ENCODE measurements at places on chromosomes 7 and 10.

DNA sequence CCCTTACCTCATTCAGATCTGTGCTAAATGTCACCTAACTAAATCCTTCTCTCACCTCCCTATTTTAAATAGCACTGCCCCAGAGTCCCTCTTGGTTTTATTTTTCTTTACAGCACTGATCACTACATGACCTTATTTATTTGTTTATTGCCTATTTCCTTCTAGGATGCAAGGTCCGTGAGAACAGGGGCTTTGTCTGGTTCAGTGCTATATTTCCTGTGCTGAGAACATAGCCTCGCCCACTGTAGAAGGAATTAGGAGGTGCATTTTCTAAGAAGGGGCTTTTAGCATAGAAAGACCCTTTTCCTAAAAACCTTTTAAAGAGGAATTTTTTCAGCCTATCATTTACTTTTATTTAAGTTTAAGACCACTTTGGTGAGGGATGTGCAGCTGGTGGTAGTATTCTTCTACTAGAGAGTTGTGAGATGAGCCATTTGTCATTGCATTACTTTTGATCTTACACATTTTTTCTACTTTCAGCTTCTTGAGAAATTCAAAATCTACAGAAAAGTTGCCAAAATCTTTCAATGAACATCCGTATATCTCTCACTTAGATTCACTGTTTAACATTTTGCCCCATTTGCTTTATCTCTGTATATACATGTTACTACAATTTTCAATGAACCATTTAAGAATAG, 13.5 kb upstream of the PCGF5 start:
- no peak for DNase-seq

GRCh38 chr7:128912281-128912680, 1.8 kb upstream of the KCP start:
- DNase-seq, result no peak

DNA sequence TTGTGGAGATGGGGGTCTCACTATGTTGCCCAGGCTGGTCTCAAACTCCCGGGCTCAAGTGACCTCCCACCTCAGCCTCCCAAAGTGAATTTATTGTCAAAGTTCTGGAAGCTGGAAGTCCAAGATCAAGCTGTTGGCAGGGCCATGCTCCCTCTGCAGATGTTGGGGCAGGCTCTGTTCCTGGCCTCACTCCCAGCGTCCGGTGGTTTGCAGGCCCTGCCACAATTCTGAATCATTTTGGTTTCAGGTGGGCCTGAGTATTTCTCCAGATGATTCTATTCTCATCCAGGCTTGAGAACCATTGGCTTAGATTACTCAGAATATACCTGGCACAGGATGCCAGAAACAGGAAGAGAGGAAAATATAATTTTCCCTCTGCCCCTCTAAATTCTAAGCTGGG, 737.4 kb downstream of the TNS3 start:
- no peak for DNase-seq

DNA sequence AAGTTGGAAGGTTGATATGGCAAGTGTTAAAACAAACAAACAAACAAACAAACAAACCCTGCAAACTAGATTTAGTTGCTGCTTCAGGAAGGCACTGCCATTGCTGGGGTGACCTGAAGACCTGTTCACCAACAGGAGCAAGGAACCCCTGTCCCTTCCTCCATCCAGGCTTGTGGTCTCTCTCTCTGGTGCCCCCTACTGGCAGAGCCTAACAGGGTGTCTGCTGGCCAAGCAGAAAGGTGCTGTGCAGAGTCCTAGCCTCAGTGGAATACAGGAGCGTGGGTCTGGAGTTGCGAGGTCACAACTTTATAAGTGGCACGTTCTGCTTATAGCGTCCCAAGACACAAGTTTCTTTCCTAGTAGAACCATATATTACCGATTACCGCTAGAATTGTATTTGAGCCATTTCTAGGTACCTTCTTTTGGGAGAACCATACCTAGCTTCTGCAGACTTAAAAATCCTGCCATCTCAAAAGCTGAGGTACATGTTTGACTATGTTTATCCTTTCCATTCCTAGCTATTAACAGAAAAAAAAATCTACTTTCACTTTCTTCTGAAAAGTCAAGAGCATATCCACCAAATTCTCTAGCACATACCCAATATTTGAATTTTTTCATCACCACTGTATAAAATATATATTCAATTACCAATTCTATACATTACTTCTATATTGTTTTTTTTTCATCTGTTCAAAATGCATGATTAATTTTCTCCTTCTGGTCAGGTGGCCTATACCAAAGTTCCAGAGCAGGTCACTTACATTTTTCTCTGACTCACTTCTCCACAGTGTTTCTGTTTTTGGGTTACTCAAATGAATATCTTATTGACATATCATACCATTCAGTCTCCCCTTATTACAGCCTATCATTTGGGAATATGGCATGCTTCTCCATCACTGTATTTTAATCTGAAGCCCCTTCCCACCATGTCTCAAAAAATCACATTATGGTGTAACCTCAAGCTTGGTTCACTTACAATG, 29.1 kb upstream of the CALD1 start:
- DNase-seq, result peak; percentile 53

- no peak for DNase-seq
These were observed 460.1 kb downstream of the MAGI2 start for GRCh38 chr7:78993341-78993740.

All from stomach (tissue), 19 donors.